ENCODE measurements at places on chromosomes 4 and X.
A peak's percentile ranks its signal among the peaks of the same experiment; 100 is the strongest.

- DNase-seq, result no peak
These were observed 26.5 kb downstream of the SEC31A start for GRCh38 chr4:82864336-82864979.

GRCh38 chrX:13478740-13479451 lies 90.5 kb upstream of the EGFL6 start:
- DNase-seq, result no peak

DNA sequence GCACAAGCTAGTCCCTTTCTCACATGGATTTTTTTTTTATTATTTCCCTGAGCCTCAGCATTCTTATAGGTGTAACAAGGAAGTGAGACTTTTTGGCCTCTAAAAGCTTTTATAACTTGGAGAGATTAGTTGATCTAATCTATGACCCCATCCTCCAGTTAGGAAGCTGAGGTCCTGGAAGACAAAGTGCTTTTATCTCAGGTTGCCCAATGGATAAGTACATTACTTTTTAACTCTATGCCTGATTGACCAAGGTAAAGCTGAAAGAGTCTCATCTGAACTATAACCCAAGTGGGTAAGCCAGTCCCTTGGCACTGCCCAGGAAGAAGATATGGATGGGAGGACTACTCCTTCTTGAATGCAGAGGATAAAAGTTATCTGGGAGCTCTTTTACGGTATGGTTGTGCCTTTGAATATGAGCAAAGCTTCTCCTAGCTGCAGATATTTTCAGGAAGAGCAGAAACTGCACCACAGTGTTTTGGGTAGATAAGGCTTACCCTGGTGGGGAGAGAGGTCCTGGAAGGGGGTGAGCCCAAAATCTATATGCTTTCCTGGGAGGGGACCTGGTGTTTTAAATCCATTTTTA lies 40.2 kb downstream of the VSIG4 start:
- no peak for DNase-seq

DNA sequence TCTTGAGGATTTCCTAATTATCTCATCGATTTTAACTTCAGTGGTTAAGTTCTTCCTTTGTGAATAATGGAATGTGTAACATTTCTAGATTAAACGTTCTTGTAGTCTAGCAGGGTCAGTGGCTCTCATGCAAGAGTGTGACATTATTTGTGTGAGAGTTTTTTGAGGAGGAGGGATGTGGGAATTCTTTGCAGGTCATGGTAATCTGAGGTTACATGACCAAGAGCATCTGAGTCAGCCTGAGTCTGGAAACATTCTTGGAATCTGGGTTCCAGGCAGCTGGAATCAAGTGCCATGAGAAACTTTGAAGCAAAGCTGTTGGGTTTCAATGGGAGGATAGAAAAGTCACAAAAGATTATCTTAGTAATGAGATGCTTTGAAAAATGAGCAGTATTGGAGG lies 49.5 kb downstream of the GK start:
- no peak for DNase-seq

- DNase-seq, result no peak
These were observed 601 bp downstream of the INPP4B start for GRCh38 chr4:142845293-142846107.

- DNase-seq, result no peak
These were observed 190.6 kb upstream of the LNX1 start for GRCh38 chr4:53781629-53782457.

GRCh38 chrX:41335198-41335957 lies 1.4 kb downstream of the DDX3X start:
- no peak for DNase-seq

- DNase-seq, result no peak
These were observed 3.1 kb upstream of the MTMR1 start for GRCh38 chrX:150690126-150690525.

GRCh38 chr4:6697131-6697530 lies 3.5 kb downstream of the S100P start:
- no peak for DNase-seq

DNA sequence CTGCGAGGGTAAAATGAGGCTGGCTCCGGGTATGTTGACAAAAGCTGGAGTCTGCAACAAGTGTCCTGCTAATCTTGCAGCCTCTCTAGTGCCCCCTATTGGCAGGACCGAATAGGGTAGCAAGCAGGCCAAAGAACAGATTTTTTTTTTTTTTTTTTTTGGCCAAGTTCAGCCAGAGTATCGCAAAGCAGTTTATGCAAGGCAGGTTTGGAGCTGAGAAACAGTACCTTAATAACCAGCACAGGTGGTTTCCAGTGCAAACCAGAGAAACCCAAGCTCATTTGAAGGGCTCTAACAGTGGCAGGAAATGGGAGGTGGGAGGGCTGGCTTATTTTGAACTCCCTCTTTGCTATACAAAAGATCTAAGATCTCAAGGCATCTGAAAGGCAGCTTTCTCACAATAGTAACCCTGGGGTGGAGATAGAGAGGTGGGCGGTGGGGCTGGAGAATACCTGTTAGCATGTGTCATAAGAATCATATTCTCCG lies 38.2 kb upstream of the OCIAD2 start:
- no peak for DNase-seq

DNA sequence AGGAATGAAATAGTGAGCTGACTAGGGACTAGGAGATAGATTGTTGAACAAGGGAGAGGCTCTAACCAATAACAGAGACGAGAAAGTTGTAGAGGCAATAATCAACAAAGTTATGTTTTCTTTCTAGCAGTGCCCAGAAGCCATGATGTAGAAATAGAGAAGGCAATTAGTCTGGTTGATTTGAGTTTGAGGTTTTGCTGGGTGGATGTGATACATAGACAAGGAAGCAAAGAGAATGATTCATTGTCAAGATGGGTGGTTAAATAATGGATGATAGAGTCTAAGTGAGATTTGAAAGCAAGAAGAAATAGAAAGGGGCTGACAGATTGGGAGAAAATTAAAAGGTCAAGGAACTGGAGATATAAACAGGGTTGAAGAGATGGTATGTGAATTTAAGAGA lies 11.2 kb downstream of the RBM41 start:
- DNase-seq, result no peak

- DNase-seq, result no peak
These were observed 176.5 kb downstream of the QDPR start for GRCh38 chr4:17335371-17335770.

DNA sequence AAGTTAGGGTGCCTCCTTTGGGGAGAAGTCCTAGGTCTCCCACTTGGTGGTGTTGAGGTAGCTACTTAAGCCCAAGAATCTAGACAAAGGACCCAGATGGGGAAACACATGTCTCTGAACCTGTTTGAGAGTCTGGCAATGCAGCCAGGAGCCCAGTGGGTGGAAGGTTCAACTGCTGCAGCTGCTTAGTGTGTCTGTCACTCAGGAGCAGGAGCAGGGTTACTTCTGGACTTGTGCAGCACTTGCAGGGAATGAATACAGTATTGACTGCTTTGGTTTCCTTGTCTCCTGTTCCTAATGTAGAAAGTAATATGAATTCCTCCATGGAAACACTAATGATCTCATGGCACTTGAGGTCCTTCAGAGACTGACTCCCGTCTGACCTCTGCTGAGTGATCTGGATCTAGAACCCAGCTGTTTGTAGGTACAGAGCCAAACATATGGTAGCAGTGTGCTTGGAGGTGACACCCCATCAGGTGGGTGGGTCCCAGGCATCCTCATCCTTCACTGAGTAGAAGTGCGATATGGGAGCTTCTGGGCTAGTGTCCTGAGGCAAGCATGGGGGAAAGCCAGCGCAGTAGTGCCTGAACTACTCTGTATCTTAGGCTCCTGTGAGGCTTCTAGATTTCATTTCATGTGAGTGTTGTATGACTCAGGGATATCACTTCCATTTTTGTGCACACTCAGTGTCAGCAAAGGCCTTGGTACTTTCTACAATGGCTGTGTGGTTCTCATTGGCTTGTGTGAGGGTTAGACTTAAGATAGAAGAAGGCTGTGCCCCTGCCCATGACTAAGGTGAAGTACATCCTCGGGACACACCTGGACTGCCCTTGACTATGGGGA lies 85.0 kb upstream of the WDR1 start:
- DNase-seq, result no peak

DNA sequence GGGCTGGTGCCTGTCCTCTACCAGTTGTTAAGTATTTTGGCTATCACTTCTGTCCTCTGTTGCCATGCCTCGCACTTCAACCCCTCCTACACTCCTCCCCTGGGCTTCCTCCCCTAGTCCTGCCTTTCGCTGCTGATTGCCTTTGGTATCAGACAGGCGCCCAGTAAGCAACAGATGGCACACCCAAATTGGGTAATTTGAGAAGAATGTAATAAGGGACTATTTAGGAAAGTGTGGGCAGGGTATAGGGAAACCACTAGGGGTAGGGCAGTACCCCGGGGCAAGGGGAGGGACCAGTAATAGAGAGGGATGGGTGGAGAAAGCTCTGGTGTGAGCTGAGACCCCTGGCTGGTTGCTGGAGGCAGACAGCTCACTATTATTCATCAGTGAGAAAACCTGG lies 172.7 kb upstream of the USP9X start:
- DNase-seq, result peak; percentile 84

- no peak for DNase-seq
These were observed 79.6 kb upstream of the ZNF827 start for GRCh38 chr4:146018247-146018646.

Data from NCI-H2171 (cell line).